ENCODE measurements at places on chromosomes 2 and 18.

- no peak for DNase-seq
Observed at GRCh38 chr2:85753525-85754312, at the start of gene ATOH8. ATOH8 (plus strand) TSS chr2:85753991; CDS start chr2:85754190, 199 bp downstream.

- no peak for DNase-seq
Observed at GRCh38 chr2:234706086-234706485, 209.2 kb upstream of the ARL4C start.

DNA sequence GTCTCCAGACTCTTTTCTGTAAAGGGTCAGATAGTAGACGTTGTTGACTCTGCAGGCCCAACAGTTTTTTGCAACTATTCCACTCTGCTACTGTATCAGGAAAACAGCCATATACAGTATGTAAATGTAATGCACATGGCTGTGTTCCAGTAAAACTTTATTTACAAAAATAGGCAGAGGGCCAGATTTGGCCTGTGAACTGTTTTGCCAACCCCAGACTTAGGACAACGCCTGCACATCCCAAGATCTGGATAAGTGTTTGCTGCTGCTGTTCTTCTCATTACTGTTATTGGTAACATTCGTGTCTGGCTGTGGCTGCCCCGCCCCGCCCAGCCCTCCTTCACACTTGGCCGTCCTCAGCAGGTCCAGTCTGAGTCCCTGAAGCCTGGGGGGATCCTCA is 94.6 kb upstream of the MCFD2 start:
- no peak for DNase-seq

GRCh38 chr18:78875778-78876650 is 103.6 kb upstream of the SALL3 start:
- no peak for DNase-seq

DNA sequence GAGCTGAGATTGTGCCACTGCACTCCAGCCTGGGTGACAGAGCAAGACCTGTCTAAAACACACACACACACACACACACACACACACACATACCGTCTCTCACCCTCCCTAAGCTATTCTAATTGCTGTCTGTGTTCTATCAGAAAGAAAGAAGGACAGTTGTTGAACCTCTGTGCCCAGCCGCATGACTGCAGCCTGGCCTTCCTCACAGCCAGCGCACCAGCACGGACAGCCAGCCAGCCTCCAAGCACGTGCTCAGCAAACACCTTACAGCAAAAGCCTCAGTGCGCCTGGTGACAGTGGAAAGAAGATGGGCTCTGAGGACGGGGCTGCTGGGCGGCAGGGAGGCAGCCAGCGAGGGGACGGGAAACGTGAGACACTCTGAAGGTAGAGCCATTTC is 58.0 kb downstream of the ZNF516 start:
- no peak for DNase-seq

GRCh38 chr2:31785876-31786275 is 205.1 kb upstream of the SRD5A2 start:
- DNase-seq = no peak

DNA sequence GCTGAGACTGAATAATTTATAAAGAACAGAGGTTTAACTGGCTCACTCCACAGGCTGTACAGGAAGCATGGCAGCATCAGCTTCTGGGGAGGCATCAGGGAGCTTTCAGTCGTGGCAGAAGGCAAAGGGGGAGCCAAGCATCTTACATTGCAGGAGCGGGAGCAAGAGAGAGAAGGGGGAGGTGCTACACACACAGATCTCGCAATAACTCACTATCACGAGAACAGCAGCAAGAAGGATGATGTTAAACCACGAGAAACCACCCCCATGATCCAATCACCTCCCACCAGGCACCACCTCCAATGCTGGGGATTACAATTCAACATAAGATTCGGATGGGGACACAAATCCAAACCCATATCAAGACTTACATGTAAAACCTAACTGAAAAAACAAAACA is 17.8 kb upstream of the MATN3 start:
- DNase-seq = no peak

DNA sequence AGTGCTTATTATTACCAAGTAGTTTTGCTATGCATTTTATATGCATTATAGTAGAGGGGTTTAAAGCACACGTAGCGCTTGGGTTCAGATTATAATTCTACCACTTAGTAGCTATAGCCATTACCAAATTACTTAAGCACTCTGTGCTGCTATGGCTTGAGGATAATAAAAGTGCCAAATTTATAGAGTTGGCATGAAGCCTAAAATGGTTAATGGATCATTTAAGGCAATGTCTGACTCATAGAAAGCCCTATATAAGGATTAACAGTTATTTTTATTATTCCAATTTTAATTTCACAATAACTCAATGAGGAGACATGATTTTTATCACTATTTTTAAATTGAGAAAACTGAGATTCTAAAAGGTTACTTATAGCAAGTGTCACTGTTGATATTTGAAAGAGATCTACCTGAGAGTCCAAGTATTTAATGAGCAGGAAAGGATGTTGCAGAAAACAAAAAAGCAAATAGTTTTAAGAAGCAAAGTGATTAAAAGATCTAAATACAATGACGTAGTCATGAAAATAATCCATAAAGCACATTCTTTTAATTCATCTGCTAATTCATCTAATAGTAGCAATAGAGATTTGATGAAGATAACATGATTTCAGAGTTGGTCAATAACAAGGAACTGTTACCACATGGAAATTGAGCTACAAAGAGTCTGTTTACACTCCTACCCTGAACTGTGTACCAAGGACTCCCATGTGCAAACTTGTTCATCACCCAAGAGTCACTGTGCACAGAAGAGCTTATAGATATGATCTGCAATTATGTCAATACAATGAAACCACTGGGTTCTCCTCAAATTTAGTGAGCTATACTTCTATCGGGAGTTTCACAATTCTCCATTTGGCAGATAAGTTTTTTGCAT is 78.8 kb upstream of the DTNA start:
- DNase-seq = no peak

DNA sequence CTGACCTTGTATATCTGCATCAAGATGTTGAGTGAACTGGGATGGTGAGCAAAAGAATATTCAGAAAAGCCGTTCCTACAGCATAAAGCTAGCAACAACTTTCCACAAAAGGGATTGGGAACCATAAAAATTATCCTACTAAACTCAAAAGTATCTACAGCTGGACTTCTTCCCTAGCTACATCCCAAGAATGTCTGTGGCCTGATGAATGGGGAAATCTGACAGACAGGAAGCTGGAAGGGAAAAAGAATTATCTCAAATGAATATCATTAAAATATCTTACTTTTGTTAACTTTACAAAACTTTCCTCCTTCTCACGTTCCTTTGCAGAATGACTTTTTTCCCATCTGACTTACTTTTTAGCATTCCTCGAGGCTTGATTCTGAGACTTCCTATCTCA is 150.9 kb downstream of the PDE11A start:
- DNase-seq = no peak

DNA sequence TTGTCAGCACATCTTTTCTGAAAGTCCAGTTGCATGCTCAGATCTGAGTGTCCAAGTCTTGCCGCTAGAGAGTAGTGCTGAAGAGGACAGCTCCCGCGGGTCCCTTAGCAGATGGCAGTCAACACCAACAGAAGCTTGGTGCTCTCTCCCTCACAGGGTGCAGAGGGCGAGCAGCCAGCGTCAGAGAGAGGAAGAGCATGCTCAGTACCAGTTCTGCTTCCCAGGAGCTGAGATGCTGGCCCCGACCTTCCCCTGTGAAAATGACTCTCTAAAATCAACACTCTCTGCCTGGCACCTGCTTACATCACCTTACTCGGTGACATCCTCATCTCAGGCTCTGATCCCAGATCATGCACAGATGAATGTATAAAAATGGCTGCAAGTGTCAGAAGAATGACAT is 86.0 kb upstream of the TWIST2 start:
- no peak for DNase-seq

DNA sequence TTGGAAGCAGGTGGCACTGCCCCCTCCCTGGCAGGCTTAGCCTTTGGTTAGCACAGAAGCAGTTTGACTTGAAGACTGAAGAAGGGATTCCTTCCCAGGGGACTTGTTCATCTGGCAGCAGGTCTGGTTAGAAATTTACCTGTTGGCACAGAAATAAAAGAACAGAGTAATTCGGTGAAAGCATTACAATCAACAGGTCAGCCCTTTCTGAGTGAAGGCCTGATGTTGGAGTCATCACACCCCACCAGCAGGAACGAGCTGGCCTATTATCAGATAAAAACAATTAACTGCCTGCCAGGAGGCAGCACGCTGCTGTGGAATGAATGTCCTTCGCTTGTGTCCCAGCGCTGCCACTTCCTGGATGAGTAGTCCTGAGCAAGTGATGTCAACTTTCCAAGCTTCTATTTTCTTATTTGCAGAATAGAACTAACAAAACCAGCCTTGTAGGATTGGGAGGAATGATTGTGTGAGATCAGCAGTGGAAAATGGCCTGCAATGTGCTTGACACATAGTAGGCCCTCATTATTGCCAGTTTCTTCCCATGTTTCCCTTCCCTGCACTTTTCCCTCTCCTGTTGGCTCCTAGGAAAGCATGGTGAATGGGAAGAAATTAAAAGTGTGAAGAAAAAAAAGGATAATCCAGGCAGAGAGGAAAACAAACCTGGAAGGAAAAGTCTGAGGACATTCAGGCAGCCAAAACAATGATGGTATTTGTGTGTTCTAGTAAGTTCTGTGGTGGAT is 29.0 kb downstream of the LGALSL start:
- DNase-seq = no peak

GRCh38 chr2:181485638-181485946 is 28.4 kb downstream of the ITGA4 start:
- DNase-seq = no peak

DNA sequence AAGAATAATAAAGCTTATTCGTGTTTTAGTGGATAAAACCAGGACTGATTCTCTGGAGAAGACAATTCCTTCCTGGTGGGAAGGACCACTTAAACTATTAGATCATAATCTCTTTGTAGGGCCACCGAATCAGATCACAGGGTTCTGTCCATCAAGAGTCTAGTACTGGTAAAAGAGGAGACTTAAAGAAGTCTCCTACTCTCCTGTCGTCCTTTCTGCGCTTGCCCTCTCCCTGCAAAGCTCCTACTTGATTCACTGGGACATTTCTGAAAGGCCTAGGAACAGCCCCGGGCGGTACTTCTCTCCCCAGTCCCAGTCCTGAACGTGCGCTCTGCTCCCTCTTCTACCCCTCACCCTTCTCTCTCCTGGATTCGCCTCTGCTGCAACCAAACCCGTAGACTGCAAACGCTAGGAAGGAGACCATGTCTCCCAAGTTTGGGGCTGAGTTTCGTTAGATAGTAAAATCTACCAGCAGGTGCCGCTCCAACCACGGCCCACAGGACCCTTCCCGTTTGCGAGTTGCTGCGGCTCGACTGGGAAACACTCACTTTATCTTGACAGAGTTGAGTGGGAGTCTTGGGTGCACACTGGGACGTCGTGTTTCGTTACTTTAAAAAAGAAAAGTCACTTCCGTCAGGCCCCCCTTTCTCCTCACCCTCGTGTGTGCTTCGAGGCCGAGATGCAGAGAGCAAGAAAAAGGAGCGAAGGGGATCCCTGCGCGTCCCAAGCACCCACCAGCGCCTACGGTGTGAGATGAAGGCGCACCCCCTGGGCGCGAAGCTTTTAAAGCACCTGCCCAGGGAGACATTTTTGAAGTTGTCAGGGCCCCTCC is 923 bp downstream of the FIGLA start:
- peak; percentile 52 for DNase-seq

- DNase-seq = no peak
Observed at GRCh38 chr2:18752667-18753422, 163.5 kb upstream of the NT5C1B start.

GRCh38 chr2:104774631-104775030 is 79.3 kb upstream of the POU3F3 start:
- DNase-seq = no peak

DNA sequence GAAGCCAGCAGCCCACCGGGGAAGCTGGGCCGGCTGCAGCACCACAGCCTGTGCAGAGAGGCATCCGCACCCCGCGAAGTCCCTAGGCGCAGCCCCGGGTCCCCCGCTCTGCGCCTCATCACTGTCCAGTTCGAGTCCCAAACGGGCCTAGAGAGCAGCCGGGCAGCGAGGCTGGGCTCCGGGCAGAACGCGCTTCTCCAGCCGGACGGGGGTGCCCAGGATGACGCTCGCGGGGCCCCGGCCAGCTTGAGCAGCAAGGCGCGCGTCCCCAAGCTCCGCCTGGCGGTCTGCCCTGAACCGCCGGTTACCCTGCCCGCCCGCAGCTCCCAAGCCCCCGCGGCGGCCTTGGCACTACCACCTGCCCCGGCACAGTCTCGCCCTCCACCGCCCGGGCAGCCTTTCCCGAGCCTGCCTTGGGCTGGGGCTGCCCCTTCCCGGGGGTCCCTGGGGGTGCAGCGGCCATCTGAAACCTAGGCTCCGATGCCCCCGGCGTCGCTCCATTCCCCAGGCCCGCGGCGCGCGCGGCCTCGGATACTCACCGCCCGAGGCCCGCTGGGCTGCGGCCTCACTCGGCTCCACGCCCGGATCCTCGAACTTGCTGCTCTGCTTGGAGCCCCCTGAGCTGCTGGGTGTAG is 591 bp downstream of the SLC16A14 start:
- no peak for DNase-seq

GRCh38 chr2:230643576-230644291 is 68.9 kb upstream of the CAB39 start:
- peak; percentile 47 for DNase-seq

DNA sequence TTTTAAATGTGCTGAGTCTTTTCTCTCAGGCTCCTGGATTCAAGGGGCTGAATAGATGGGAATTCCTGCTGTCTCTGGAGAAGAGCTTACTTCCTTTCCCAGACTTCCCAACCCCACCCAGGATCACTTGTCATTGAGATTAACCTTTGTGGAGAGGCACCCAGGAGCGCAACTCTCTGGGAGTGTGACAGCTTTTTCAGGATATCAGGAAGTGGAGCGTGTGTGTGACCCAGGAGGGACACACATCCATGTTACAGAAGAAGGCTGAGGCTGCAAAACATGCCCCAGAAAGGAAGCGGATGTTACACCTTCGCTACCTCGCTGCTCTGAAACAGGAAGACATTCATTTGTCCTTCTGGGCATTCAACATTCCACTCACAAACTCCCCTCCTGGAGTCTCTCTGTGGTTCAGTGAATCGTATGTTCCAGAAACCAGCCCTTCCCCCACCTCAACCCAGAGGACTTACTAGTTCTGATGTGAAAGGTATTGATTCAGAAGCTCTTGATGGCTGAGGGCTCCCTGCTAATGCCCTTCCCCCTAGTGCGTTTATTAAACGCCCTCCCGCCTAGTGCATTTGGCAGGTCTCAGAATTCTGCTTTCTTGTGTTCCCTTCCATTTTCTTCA is 523.9 kb downstream of the TNS1 start:
- DNase-seq = no peak

- DNase-seq = no peak
Observed at GRCh38 chr2:218081063-218081462, 12.0 kb downstream of the RUFY4 start.

GRCh38 chr2:174662459-174662858 is 64.9 kb upstream of the WIPF1 start:
- no peak for DNase-seq

- DNase-seq = no peak
Observed at GRCh38 chr2:234869969-234870368, 81.8 kb upstream of the SH3BP4 start.

GRCh38 chr2:103166456-103167324 is 404.9 kb downstream of the TMEM182 start:
- DNase-seq = no peak

GRCh38 chr2:237253046-237253702 is 160.8 kb downstream of the COL6A3 start:
- no peak for DNase-seq
